ENCODE measurements at places on chromosomes 6 and 20.
A peak's percentile ranks its signal among the peaks of the same experiment; 100 is the strongest.

GRCh38 chr6:39197521-39197920 is 31.8 kb downstream of the KCNK5 start:
- H3K36me3 ChIP-seq: peaks cover 26% of the 10 kb centered on the region
- H3K4me3 ChIP-seq: no peak overlapping the region
- peaks cover 14% of the 10 kb centered on the region for H3K4me1 ChIP-seq
- DNase-seq: no peak

DNA sequence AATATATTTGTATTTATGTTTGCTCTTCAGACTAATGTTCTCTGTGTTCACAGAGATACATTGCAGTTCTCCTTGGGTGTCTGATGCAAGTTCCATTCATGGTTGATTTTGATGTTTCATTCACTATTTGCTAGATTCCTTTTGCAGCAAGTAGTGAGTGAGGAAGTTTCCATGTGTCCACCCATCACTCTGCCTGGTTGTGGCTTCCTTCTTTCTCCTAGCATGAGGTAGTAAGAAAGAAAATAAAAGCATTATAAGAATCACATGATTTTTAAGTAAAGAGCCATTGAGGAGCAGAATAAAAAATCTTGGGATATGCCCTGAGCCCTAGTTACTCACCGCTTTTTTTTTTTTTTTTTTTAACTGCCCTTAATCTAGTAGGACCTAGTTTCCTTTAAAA is 8.7 kb downstream of the SASH1 start:
- H3K36me3 ChIP-seq: no peaks in the 10 kb centered on the region
- DNase-seq: no peak
- peak overlapping the region; percentile 57 for H3K27ac ChIP-seq
- H3K4me1 ChIP-seq: peaks cover 18% of the 10 kb centered on the region

DNA sequence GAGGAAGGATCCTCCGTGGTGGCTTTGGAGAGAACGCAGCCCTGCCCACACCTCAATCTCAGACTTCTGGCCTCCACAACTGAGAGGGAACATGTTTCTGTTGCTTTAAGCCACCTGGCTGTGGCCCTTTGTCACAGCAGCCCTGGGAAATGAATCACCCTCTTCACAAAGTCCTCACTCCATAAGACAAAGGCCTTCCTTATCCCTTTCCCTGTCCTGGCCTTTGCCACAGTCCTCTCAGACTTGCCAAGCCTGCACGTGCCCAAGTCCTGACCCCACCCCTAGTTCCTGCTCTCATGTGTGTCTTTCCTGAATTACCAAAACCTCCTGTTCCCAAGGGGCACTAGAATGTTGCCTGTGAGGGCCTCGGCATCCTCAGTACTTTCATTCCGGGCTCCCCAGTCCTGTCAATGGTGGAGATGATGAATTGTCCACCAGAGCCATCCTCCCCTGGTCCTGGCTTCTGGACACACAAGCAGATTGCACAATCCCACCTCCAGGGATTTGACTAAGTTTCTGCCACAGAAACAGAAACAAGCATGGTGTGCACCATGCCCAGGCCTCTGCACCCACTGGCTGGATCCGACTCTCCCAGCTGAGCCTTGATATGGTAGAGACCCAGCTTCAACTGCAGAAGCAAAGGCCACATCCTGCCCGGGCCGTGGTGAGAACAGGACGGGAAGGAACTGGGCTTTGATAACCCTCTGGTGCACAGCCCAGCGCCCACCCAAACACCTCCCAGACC is 232.6 kb upstream of the PDE10A start:
- no peak for DNase-seq
- no peaks in the 10 kb centered on the region for H3K36me3 ChIP-seq
- H3K4me1 ChIP-seq: no peaks in the 10 kb centered on the region
- H3K4me3 ChIP-seq: no peak overlapping the region

DNA sequence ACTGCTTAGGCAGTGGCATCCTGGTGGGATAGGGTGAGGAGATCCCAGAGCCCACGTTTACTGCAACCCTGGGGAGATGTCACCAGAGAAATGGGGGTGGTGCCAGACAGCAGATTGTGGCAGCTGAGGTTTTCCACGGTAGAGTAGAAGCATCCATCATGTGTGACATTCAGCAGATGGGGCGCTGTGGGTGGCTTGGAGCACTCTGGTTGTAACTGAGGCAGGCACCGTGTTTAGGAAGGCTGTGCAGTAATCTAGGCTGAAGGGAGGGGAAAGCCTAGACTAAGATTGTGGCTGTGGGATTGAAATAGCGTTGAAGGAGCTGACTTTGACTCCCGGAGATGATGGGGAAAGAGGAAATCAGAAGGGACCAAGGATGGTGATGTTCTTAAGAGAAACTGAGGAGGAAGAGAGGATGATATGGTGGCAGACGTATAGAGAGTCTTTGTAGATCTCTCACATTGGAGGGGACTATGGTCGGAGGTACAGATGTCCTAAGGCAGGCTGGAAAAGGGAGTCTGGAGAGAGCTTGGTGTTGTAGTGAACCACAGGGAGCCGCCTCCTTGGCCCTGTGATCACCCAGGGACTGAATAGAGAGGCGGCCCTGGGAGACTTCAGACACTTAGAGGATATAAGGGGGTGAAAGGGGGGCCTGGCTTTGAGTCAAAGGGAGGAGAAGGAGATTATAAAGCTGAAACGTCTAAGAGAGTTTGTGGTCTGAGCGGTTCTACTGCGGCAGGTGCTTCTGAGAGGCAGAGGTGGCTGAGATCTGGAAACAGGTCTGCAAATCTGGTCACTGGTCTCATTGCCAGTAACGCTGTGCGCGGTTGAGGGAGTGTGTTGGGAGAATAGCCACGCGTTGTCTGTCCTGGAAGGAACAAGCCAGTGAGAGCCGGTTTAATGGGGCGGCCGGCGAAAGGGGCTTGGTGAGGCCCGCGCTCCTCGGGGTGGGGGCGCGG is 792 bp upstream of the MICA start:
- peak overlapping the region; percentile 80 for H3K4me3 ChIP-seq
- H3K4me1 ChIP-seq: peaks cover 40% of the 10 kb centered on the region
- no peak for DNase-seq
- no peaks in the 10 kb centered on the region for H3K27me3 ChIP-seq
- peak overlapping the region; percentile 98 for H3K27ac ChIP-seq

DNA sequence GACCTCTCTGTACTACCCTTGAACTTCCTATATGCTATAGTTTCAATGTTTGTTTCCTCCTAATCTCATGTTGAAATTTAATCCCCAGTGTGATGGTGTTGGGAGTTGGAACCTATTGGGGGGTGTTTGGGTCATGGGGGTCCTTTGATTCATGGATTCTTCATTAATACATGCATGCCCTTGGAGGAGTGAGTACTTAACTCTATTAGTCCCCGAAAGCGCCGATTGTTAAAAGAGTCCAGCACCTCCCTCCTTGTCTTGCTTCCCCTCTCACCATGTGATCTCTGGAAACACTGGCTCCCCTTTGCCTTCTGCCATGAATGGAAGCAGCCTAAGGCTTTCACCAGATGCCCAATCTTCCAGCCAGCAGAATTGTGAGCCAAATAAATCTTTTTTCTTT is 31.7 kb downstream of the NCR2 start:
- H3K27ac ChIP-seq: no peak overlapping the region
- DNase-seq: no peak
- H3K4me3 ChIP-seq: no peak overlapping the region
- no peaks in the 10 kb centered on the region for H3K36me3 ChIP-seq
- peaks cover 14% of the 10 kb centered on the region for H3K4me1 ChIP-seq
- peaks cover 17% of the 10 kb centered on the region for H3K27me3 ChIP-seq

DNA sequence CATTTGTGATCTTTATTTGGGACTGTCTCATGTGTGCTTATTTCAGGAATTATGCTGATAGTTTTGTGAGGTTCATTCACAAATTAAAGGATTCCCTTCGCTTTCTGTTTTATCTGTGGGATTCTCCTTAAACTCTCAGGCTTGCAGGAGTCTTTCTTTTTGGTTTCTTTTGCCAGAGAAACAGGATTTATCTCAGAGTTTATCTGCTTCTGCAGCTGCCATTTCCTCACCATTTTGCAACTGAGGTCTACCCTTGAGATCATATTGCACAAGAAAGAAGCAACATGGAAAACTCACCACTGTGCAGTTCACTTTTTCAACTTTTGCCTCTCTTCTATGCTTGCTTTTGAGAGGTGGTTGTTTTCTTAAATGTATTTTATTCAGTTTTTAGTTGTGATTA is 201.0 kb downstream of the PRL start:
- no peaks in the 10 kb centered on the region for H3K4me1 ChIP-seq
- no peak for DNase-seq
- no peak overlapping the region for H3K27ac ChIP-seq
- no peaks in the 10 kb centered on the region for H3K27me3 ChIP-seq
- H3K36me3 ChIP-seq: no peaks in the 10 kb centered on the region

GRCh38 chr6:121330516-121330915 is 3.8 kb downstream of the TBC1D32 start:
- H3K36me3 ChIP-seq: no peaks in the 10 kb centered on the region
- H3K4me3 ChIP-seq: no peak overlapping the region
- peaks cover 3% of the 10 kb centered on the region for H3K4me1 ChIP-seq
- no peak for DNase-seq
- H3K27me3 ChIP-seq: no peaks in the 10 kb centered on the region

DNA sequence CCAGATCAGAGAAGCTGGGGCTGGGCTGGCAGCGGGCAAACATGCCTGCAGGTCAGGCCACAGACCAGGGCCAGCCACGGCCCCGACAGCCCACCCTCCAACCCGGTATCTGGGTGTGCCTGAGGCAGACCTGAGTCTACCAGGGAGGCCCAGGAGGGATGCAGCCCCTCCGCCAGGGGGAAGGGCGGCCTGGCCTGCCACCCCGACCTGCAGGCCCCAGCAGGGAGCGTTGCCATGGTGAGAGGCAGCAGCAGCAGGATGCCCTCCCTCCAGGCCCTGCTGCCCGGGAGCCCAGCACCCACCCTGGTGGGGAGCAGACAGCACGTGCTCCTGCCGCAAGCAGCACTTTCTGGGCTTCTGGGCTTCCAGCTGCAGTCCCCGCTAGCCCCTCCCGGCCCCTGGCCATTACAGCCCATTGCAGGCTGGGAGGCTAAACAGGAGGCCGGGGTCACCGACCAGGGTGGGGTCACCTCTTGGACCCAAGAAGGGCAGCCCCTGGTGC is 3.8 kb upstream of the EEF1A2 start:
- no peaks in the 10 kb centered on the region for H3K36me3 ChIP-seq
- peaks cover 14% of the 10 kb centered on the region for H3K4me1 ChIP-seq
- no peak for DNase-seq
- H3K27ac ChIP-seq: no peak overlapping the region
- peaks cover 31% of the 10 kb centered on the region for H3K27me3 ChIP-seq

DNA sequence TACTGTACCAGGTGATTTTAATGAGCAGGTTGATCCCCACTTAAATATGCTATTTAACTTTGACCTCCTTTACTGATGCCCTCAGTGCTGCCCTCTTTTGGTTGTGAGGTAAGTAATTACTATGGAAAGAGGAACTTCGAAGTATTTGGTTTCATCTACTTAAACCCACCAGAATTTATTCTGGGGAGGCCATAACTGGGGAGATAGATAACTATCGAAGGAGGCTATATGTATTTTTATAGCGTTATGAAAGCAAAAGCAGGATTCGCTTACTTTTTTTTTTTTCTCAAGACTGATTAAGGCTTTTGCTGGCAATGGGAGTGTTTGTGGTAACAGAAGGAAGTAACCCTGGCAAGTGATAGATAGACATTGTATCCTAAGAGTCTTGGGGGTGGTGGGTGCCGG is 168.9 kb upstream of the CENPW start:
- H3K4me1 ChIP-seq: no peaks in the 10 kb centered on the region
- no peaks in the 10 kb centered on the region for H3K27me3 ChIP-seq
- H3K36me3 ChIP-seq: no peaks in the 10 kb centered on the region
- H3K4me3 ChIP-seq: no peak overlapping the region

GRCh38 chr6:797479-798077 is 104.6 kb upstream of the EXOC2 start:
- H3K4me1 ChIP-seq: no peaks in the 10 kb centered on the region
- H3K36me3 ChIP-seq: no peaks in the 10 kb centered on the region
- no peak overlapping the region for H3K4me3 ChIP-seq
- H3K27ac ChIP-seq: no peak overlapping the region
- DNase-seq: no peak

All from upper lobe of left lung (tissue), 6 donors.